ENCODE measurements at places on chromosomes 7 and 10. TPM values are rescaled to one million over a fixed set of nuclear protein-coding genes. Genes with fewer than 3 reads are reported as not detected.

PILRA gene
- total RNA-seq: 38.8 TPM

GRCh38 chr7:133060004-133060403 is 21.9 kb downstream of the CHCHD3 start:
- H3K27ac ChIP-seq: no peak overlapping the region
- H3K27me3 ChIP-seq: no peaks in the 10 kb centered on the region
- no peaks in the 10 kb centered on the region for H3K4me1 ChIP-seq

GRCh38 chr10:43806831-43807640 is 158.4 kb upstream of the ZNF32 start:
- no peak for DNase-seq
- no peak overlapping the region for H3K4me3 ChIP-seq
- no peak overlapping the region for H3K27ac ChIP-seq

- no peaks in the 10 kb centered on the region for H3K27me3 ChIP-seq
- no peak for DNase-seq
- H3K36me3 ChIP-seq: no peaks in the 10 kb centered on the region
- H3K4me1 ChIP-seq: no peaks in the 10 kb centered on the region
- H3K4me3 ChIP-seq: no peak overlapping the region
- H3K27ac ChIP-seq: no peak overlapping the region
These were observed 73.3 kb upstream of the CACNB2 start for GRCh38 chr10:18066947-18067346.

DNA sequence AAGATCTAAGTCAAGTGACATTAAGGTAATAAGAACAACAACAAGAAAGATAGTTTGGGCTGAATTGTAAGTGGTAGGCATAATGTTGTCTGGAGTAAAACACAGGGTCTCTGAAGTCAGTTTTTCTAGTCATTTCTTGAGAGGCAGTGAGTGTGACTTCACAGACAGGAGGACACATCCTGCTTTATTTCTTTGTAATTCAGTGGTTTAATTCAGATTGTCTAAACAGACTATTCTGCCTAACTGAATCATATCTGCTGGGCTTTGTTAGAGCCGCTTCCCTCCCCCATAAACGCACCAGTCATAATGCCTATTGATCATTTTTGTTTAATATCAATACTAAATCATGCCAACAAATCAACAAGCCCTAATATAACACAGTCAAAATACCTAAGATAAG is 46.8 kb downstream of the AGK start:
- no peak for DNase-seq
- H3K4me1 ChIP-seq: peaks cover 3% of the 10 kb centered on the region
- H3K36me3 ChIP-seq: peaks cover 48% of the 10 kb centered on the region
- H3K27ac ChIP-seq: no peak overlapping the region

Data from natural killer cell (primary cell).